Hematopoietic multipotent progenitor cell treated with erythropoietin and hydrocortisone succinate and interleukin-3 and kit ligand, for 17 days (in vitro differentiated cells): ENCODE measurements at places on chromosomes 6 and 20.

DNA sequence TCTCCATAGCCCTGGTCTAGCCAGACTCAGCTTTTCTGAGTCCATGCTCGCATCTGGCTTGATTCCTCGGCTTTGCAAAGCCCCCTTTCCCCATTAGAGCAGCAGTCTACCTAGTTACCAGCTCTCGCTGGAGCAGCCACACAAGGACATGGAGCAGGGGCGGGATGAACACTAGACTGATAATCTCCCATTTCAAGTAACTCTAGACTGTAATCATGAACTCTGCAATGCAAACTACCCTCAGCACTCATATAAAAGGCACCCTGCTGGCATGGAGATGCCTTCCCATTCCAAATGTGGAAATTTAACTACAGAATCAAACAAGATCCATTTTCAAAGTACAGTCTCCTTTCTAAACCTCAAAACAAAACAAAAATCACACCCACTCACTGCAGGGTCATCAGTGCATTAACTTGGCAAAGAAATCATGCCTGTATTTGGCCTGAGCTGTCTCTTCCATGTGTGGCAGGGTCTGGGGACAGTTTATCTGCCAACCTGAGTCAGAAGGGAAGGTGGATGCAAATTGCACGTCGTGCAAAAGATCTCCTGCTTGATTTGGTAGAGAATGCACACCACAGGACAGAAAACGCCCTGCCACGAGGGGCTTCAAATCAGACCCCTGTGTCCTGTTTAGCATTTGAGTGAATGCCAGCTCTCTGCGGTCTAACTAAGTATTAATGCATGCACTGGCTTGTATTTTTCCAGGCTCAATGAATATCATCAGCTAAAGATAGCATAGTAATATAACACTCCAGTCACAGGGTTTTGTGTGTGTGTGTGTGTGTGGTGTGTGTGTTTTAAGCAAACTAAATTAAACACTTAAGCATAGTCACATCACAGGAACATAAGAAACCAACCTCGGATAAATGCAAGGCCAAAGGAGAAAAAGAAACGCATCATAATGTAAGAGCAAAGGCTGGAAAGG, 85.3 kb downstream of the MYLK4 start:
- DNase-seq, result no peak

GRCh38 chr6:106763361-106763760, 134.0 kb downstream of the QRSL1 start:
- DNase-seq, result no peak

- DNase-seq, result no peak
Measured at GRCh38 chr20:31476643-31477215, 1.6 kb downstream of the REM1 start.

DNA sequence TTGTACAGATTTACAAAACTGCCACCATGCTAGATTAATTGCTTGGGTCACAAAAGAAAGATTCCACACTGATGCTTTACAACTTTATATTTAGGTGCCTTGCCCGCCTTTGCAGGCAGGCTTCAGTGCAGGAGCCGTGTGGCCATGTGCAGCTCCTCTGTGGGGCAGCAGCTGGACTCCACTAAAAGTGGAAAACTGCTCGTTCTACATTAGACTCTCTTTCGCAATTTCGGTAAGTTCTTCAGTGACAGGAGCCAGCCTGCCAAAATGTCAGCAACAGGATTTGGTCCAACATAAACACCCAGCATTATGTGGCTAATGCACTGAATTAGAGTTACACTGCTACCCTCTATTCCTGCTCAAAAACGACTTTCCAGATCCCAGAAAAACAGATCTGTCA, 174.4 kb upstream of the KCNK16 start:
- no peak for DNase-seq

DNA sequence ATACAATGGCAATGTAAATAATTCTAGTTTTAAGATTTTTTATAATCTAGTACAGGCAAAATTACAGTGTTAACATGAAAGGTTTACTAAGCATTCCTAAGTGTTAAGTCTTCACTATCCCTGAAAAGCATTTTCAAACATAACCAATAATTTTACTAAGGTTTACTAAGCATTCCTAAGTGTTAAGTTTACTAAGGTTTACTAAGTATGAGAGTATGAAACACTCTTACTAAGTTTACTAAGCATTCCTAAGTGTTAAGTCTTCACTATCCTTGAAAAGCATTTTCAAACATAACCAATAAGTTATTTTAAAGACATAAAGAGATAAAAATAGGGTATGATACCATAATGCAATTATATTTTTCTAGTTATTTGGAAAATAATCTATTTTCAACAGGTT, 82.6 kb downstream of the PRSS35 start:
- DNase-seq, result no peak

DNA sequence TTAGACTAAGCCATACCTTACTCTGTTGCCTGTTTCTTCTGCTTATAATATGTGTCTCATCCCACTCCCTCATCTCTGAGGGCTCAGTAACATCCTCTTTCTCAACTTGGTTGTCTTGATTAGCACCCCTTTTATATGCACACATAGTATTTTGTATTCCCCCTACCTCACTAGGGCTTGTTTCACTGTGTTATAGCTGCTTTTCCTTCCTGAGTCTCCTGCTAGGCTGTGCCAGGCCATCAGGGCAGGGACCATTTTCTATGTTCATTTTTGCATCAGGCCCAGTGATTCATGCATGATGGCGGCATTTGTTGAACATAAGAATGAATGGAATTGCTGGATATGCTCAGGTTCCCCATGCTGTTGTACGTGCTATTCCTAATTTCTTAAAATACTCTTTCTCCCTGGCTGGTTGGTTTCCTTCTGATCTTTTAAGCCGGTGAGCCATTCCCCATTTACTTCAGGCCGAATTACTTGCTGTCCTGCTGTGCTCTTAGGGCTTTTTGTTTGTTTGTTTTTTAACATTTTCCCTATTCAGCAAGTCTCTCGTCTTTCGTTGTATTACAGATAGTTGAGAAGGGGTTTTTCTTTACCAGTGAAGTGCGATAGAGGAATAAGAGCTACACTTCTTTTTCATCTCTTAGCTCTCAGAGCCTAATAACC, 183.2 kb downstream of the CARMIL1 start:
- DNase-seq, result no peak

DNA sequence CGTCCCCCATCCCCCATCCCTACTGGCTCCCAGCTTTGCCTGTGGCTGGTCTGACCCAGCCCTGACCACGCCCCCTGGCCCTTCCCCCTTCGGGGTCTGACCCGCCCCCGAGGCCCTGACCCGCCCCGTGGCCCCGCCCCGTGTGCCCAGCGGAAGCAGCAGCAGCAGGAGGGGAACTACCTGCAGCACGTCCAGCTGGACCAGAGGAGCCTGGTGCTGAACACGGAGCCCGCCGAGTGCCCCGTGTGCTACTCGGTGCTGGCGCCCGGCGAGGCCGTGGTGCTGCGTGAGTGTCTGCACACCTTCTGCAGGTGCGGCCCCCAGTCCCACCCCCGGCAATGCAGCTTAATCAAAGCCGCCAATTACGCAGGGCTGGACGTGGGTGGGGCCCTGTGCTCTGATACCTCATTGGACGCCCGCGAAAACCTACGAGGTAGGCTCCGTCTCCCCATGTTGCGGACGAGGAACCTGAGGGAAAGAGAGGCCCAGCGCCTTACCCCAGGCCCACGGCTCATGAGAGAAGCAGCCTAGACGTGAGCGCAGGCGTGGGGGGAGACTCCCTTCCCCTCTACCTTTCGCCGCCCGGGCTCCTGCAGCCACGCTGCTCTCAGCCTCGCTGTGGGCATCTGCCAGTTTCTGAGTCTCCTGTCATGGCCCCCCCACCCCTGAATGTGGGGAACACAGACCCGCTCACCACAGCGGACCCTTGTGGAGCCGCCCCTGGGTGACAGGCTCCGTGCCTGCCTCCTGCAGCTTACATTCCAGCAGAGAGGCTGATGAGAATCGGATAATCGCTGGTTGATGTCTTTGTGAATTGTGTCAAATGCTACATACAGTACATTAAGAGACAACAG, 12.8 kb downstream of the RBCK1 start:
- no peak for DNase-seq

GRCh38 chr6:52301326-52301725, 16.8 kb upstream of the MCM3 start:
- no peak for DNase-seq

- DNase-seq, result no peak
Measured at GRCh38 chr6:84728602-84729001, 35.8 kb downstream of the TBX18 start.

DNA sequence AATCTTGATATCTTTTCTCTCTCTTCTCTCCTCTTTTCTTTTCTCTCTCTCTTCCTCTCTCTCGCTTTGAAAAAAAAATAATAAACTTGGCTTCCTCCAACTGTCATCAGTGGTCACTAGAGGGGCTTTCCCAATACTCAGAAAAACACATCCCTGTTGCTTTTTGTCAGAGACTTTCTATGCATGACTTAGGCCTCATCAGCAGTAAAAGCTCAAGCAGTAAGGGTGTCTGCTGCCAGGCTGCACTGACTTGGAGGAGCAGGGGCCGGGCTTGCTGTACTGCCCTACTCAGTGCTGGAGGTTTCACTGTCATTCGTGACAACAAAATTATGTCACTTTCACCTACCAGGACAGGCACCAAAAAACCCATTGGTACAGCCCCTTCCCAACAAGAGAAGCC, 272.0 kb downstream of the ADGB start:
- no peak for DNase-seq

DNA sequence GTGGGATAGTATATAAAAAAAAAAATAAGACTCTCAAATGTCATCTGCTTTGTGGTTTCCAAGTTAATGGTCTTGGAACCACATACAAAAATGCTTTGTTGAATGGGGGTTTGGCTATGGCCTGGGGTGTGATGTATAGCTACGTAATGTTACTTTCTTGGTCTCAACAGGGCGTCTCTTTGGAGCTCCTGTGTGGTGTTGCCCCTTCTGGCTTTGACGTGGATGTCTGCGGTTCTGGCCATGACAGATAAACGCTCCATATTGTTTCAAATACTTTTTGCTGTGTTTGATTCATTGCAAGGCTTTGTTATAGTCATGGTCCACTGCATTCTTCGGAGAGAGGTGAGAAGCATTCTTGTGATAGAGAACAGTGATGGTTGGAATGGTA, 457.7 kb downstream of the LMBRD1 start:
- no peak for DNase-seq

- DNase-seq, result no peak
Measured at GRCh38 chr6:88709819-88710246, 253.6 kb downstream of the RNGTT start.

GRCh38 chr6:13767121-13767808, 47.1 kb downstream of the MCUR1 start:
- peak; percentile 41 for DNase-seq

- DNase-seq, result no peak
Measured at GRCh38 chr6:150354754-150355571, 13.8 kb upstream of the IYD start.

DNA sequence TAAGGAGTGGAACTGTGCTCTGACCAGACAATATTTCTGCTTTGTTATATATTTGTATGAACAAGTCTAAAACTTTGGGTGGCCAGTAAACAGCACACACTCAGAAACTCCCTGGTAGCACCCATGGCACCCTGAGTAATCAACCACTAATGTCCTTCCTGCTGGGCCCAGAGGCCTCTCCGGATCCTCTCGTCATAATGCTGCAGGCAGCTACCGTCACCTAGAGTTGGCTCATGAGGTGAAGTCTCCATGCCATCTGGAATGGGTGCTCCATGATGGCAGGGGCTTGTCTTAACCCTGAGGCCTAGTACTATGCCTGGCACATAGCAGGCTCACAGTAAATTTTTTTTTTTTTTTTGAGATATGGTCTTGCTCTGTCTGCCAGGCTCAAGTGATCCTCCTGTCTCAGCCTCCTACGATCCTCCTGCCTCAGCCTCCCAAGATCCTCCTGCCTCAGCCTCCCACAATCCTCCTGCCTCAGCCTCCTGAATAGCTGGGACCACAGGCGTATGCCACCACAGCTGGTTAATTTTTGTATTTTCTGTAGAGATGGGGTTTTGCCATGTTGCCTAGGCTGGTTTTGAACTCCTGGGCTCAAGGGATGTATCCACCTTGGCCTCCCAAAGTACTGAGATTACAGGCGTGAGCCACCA, 3.0 kb upstream of the SDCBP2 start:
- DNase-seq, result no peak

GRCh38 chr6:114064862-114065261, 93.9 kb upstream of the HDAC2 start:
- no peak for DNase-seq

DNA sequence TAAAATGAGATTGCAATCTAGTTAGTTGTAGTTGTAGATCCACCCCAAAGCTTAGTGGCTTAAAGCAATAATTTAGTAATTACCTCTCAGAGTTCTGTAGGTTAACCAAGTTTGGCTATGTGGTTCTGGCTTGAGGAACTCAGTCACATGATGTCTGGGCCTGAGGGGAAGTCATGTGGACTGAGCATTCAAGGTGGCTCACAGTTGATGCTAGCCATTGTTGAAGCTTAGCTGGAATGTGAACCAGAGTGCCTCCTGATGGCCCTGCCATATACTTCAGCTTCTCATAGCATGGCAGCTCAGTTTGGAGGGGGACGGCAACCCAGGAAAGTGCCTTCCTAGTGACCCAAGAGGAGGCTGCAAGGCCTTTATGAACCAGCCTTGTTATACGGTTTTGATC, 263.2 kb upstream of the RNF217 start:
- DNase-seq, result no peak

GRCh38 chr6:147904416-147904815, 395.9 kb downstream of the SAMD5 start:
- no peak for DNase-seq

- no peak for DNase-seq
Measured at GRCh38 chr20:1579488-1579887, 22.0 kb upstream of the SIRPD start.

GRCh38 chr6:38153076-38153797, 333.7 kb downstream of the ZFAND3 start:
- no peak for DNase-seq

- no peak for DNase-seq
Measured at GRCh38 chr6:5157621-5158138, 72.5 kb downstream of the PPP1R3G start.
